ENCODE measurements at places on chromosomes 5 and 9.

- no peak for DNase-seq
Measured at GRCh38 chr5:130805648-130806047, 359.4 kb downstream of the HINT1 start.

DNA sequence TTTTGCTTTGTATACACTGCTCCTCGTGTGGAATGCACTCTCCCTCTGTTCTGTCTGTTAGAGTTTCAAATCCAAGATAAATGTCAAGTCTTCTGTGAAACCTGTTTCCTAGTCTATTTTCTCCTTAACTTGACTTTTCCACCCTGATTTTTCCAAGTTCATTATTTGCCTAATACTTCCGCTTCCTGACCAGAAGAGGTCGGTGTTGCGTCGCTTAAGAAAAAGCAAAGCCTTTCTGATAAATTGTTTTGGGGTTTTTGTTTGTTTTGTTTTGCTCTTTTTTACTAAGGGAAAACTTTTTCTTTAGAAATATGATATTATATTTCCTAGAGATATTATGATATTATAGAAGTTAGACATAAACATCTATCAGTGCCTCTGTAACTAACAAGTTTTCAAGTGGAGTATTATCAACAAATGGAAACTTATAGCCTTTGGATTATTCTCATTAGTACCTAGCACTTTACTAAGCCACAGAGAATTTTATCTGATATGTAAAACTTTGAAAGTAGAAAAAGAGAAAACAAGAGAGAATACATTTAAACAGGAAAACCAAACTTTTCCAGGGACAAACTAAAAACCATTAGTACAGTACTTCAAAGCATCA is 55.8 kb downstream of the PHAX start:
- peak; percentile 18 for DNase-seq

DNA sequence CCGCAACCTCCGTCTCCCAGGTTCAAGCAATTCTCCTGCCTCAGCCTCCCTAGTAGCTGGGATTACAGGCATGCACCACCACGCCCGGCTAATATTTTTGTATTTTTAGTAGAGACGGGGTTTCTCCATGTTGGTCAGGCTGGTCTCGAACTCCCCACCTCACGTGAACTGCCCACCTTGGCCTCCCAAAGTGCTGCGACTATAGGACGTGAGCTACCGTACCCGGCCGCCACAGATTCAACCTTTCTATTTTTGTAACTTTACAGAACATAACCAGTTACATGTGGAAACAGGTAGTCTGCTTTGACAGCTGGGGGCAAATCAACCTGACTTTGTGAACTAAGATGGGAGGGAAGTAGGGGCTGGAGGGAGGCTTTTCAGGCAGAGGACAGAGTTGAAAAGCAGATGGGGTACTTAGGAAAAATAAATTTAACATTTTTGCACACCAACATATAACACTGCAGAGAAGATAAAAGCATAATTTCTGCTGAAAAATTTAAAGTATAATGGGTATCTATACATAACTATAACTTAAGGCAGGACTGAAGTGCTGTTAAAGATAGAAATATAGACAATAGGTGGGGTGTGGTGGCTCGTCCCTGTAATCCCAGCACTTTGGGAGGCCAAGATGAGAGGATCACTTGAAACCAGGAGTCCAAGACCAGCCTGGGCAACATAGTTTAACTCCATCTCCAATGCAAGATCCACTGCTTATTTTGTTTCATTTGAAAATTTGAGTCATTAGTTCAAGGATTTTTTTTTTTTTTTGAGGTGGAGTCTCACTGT is 5.1 kb downstream of the RPL37 start:
- no peak for DNase-seq

GRCh38 chr5:31755676-31756230 is 116.8 kb downstream of the PDZD2 start:
- no peak for DNase-seq

DNA sequence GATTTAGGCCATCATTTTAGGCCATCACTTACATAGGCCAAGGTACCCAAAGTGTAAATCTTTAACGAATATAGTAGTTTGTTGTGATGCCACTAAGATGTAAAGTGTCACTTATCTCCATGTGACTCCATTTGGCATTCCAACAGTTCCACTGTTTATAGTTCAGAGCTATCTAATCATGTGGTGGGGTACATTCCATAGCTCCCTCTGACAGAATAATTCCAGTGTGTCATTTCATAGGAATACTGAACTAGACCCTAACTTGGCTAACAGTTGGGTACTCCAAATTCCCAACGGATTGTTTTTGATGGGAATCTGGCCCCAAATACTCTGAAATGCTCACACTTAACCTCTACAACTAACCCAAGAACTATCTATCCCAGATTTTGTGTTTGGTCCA is 76.7 kb upstream of the FST start:
- no peak for DNase-seq

DNA sequence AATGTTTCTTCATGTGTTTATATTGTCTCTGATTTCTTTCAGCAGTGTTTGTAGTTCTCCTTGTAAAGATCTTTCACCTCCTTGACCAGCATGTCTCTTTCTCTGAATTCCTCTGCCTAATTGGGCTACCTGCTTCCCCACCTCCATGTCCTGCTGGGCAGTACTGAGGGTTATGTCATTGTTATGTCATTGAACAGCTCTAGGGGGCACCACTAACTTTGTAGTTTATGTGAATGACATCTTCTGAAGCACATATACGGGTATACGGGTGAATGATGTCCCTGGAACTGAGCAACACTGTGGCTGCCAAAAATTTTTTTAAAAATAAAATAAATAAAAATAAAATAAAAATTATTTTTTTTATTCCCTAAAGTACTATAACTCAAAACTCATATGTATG is 16.9 kb upstream of the SNCAIP start:
- no peak for DNase-seq

DNA sequence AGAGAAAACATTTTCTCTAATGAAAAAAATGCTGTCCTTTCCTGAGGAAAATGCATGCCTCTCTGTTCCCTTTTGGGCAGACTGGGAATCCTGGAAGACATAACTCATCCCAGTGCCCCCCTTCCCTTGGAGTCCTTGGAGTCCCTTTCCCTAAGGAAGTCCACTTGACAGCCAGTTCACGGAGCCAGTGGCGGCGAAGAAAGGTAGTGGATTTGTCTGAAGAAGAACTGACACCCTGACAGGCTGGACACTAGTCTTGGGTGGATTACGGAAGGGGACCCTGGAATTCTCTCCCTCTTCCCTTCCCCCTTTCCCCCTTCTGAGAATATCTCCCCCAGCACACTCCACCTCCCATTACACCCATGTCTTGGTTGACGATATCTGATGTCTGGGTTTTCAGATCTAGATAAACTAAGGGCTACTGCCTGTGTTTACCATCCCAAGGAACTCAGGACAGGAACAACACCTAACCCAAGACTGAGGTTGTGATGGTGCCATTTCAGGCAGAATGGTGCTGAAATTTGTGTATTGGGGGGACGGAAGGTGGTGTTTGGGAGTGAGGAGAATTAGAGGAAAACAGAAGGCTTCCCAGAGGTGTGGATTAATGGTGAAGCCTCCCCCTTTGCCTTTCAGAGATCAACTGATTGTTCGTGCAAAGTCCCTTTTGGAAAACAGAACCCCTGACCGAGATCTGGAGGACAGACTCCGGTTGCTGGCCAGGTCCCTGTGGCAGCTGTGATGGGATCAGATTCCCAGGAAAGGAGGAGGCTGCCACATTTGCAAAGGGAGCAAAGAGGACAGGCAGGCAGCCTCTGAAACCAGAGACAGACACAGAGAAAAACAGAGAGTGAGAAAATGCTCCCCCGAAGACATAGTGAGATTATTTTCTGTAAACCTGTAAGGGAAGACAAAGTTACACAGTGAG is 704 bp downstream of the SPARC start:
- DNase-seq, result no peak

GRCh38 chr9:93093127-93093876 is 2.7 kb upstream of the CARD19 start:
- DNase-seq, result no peak

- DNase-seq, result no peak
Measured at GRCh38 chr5:65068410-65068809, 299.7 kb downstream of the CWC27 start.

DNA sequence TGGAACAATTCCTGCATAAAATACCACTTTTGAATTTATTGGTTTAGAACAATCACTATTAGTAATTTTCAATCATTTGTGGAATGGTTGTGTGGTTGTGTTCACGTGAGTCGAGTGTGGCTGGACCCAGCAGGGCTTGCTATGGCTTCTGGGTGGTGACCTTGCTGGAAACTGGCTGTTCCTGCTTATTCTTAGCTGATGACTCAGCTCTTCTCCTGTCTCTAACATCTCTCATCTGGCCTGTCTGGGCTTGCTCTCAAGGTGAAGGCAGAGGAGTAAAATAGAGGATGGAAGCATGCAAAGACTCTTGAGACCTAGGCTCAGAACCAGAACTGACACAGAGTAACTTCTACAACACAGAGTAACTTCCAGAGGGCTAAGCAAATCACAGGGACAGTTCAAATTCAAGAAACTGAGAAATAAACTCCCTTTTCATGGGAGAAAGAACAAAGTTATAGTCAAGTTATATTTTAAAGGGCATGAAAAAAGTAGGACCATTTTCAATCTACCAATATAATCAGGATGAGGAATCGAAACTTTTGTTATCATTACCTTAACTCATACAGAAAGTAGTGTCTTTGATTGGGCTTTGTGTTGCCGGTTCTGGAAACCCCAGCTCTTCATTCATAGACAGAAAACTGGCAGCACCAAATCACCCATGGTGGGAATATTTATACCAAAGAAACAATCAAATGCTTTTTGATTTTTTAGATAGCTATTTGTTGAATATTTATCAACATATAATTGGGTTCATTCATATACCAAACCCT is 665.1 kb downstream of the CDH18 start:
- DNase-seq, result no peak

DNA sequence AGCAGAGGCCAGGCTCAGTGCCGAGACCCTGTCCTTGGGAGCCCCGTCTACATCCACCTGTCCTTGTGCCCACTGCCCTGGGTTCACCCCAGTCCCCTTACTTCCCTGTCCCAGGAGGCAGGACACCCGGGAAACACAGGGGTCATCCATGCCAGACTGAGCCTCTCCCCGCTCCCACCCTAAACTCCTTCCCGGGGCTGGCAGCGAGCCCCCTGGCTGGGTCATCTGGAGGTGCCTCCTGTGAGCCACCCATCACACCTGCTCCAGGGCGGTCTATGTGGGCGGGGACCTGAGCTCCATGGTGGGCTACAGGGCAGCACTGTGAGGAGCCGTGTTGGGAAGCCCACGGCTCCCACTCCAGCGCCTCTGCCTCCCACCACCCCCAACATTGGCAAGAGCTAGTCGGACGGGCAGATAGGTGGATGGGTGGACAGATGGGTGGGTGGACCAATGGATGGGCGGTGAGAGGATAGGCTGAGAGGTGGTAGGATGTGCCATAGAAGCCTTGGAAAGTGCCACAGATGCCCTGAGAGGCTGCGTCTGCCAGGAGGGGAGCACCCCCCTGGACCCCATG is 42.5 kb upstream of the RXRA start:
- no peak for DNase-seq

- no peak for DNase-seq
Measured at GRCh38 chr5:154834053-154834452, 16.4 kb downstream of the FAXDC2 start.

- no peak for DNase-seq
Measured at GRCh38 chr5:6424110-6424659, 24.5 kb upstream of the UBE2QL1 start.

- DNase-seq, result no peak
Measured at GRCh38 chr9:97502222-97502983, 937 bp downstream of the TMOD1 start.

DNA sequence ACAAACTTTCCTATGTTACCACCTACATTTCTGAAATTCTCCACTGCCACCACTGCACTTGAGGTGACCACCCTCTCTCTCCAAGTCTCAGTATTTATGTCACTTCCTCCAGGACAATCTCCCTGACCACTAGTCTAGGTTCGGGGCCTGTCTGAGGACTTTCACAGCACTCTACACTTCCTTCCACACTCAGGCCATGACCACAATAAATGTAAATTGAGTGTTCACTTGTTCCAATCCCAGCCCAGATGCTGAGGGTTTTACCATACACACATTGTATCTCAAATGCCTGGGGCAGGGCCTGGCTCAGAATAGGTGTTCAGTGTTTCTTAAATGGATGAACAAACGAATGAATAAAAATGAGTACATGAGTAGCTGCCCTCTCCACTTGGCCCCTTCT is 26.9 kb upstream of the CCNG1 start:
- no peak for DNase-seq

- no peak for DNase-seq
Measured at GRCh38 chr5:50667653-50668595, 1.5 kb downstream of the PARP8 start.

DNA sequence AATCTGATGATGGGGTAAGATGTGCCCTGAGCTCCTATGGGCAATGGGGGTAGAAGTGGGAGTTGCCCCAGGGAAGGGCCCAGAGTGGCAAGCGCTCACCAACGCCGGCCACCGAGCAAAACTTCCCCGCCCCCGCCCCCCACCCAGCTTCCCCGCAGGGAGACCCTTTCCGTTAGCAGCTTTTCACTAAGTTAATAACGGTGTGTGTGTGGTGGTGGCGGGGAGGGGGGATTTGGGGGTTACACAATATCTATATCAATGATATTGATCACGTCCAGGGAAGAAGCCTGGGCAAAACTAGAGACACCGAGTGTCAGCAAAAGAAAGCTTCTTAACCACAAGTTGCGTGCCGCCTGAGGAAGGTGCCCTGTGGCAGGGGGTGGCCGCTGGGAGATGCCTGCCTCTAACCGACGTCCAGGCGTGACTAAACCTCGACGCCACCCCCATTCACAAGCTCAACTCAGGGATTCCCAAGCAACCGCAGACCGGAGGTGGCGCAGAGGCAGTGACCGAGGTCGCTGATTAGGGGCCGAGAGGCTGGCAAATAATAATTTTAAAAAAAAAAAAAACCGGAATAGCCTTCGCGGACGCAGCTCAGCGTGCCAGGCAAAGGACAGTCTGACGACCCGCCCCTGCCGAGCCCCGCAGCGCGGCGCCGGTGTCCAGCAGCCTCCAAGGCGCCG is 222.6 kb downstream of the MEF2C start:
- no peak for DNase-seq

- peak; percentile 66 for DNase-seq
Measured at GRCh38 chr5:78908173-78909061, 76.7 kb downstream of the ARSB start.

- no peak for DNase-seq
Measured at GRCh38 chr9:92377876-92378275, 26.5 kb downstream of the OGN start.

DNA sequence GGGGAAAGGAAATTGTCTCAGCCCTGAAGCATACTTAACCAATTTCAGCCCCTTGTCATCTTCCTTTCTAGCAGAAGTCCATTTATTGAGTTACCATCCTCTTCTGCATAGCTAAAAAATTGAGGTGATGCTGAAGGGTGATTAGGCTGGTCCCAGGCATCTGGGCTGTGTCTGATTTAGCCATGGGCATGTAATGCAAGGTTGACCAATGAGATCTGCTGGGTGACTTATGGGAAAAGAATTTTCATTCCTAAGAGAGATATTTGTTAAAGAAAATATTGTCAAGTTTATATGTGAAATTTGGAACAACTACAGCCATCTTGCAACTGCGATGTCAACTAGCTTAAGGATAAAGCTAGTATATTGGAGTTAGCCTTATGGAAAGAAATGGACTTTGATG is 5.1 kb downstream of the ITGA2 start:
- no peak for DNase-seq

All from AG04450 (cell line).